A549 treated with Hydrocortisone at 1 μM for 4 hours (cell line): ENCODE measurements at places on chromosomes 7 and 10. TPM values are rescaled to one million over a fixed set of nuclear protein-coding genes. Genes with fewer than 3 reads are reported as not detected.

The LRRD1 gene
- not detected in 5 replicates for total RNA-seq

The LARP4B gene
- total RNA-seq, result 31.9 to 47.1 TPM (median 38.5 TPM) in 5 replicates

The ITGA8 gene
- total RNA-seq, result not detected in 5 replicates

The NKX1-2 gene
- 0.03 TPM in 4 of 5 replicates, not detected in the other for total RNA-seq

The IL2RA gene
- total RNA-seq, result not detected in 5 replicates

The PNLIPRP2 gene
- 0.07 to 0.30 TPM (median 0.09 TPM) in 4 of 5 replicates, not detected in the other for total RNA-seq

The ZNF467 gene
- 1.0 to 1.5 TPM (median 1.3 TPM) in 5 replicates for total RNA-seq

The GPR26 gene
- not detected in 5 replicates for total RNA-seq

The SAMD9L gene
- 0.37 to 0.77 TPM (median 0.41 TPM) in 5 replicates for total RNA-seq

The MRLN gene
- not detected in 5 replicates for total RNA-seq

The ANKRD1 gene
- total RNA-seq, result 26.4 to 54.1 TPM (median 40.0 TPM) in 5 replicates

The TMEM176A gene
- total RNA-seq, result not detected in 5 replicates

The MGAM2 gene
- 0.01 TPM in 2 of 5 replicates, not detected in the others for total RNA-seq
